ENCODE measurements at places on chromosomes 5 and 9. TPM values are rescaled to one million over a fixed set of nuclear protein-coding genes. Genes with fewer than 3 reads are reported as not detected.

PROB1 gene
- 0.88 TPM for total RNA-seq

WWC1 gene
- not detected for total RNA-seq

CNTFR gene
- not detected for total RNA-seq

DND1 gene
- total RNA-seq, result 3.7 TPM

AJM1 gene
- 1.3 TPM for total RNA-seq
